CD4-positive, alpha-beta T cell treated with Interleukin-4 for 1 hour (primary cell): ENCODE measurements at places on chromosomes 1 and 21.
A peak's percentile ranks its signal among the peaks of the same experiment; 100 is the strongest.

DNA sequence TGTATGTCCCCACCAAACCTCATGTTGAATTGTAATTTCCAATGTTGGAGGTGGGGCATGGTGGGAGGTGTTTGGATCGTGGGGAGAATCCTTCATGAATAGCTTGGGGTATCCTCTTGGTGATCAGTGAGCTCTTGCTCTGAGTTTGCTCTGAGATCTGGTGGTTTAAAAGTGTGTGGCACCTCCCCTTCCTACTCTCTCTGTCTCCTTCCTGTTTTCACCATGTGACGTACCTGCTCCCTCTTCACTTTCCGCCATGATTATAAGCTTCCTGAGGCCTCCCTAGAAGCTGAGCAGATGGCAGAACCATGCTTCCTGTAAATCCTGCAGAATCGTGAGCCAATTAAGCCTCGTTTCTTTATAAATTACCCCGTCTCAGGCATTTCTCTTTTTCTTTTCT is 40.0 kb upstream of the OSBPL9 start:
- DNase-seq, result no peak

DNA sequence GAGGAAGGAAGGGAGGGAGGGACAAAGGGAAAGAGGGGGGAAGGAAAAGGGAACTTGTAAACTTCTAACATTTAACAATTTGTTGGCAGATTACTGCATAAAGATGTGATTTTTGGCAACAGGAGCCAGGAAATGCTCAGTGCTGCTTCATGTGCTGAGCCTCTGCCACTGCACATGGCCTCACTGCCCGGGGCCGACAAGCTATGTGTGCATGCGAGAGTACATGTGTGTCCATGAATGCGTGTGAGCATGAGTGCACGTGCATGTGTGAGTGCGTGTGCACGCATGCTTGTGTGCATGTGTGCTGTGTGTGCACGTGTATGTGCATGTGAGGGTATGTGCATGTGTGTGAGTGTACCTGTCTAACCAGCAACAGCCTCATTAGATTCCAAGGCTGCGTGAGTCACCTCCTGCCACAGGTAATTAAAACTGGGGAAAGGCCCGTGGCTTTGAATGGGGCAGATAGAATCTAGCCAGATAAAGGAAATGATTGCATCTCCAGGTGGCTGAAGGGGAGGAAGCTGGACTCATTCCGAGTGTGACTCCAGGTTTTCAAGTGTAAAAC is 41.4 kb upstream of the TSPEAR start:
- no peak for DNase-seq

GRCh38 chr1:33010932-33011731 is 25.6 kb downstream of the AK2 start:
- no peak for DNase-seq

DNA sequence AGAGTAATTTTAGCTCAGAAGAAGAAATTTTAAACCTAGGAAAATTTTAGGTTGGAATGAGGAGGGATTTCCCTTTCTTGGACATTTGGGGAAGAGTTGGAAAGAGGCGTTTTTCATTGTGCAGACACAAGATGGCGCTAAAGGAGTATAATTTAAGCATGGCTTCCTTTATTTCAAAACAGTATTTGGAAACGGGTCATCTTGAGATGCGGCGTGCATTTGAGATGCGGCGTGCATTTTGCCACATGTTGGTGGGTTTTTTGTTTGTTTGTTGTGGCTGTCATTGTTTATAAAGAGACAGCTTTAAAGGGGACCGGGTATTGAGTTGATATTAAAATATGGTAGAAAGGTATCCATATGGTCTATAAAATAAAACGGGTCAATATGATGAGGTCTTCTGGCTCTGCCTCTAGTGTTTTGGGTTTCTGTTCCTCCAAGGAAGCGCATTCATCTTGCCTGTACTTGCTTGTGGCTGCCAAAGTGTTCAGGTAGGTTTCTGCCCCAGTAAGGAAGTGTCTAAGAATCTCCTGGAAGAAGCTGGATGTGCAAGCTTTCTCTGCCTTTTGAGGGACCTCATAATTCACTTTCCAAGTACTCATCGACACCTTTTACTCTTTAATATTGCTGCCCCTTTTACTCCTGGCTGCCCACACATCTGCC is 210.3 kb downstream of the SLC35F3 start:
- peak; percentile 33 for DNase-seq

DNA sequence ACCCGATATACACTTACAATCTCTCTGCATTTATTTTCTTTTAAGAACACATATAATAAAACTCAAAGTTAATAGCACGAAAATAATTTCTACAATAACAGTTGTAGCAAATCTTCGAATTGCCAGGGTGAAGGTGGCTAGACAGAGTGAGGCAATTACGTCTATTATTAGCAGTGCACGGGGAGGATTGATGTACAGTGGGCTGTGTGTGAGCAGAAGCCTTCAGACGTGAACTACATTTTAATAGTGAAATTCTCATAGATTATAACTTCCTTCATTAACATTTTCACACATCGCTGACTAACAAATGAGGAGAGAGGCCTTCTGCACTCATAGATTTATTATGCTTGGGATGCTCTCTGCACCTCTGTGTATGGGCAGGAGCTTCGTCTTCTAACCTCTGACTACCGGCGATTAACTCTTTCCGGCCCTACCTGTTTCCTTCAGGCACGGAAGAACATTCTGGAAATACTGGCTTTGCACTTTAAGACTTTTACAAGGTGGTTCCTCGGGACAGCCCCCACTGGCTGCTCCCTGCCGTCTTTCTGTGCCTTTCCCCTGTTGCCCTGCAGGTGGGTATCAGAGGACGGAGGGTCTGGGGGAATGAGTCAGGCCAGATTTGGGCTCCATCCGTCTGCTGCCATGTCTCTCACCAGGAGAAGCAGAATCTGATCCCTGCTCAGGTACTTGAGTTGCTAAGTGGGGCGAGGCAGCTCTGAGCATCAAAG is 200.5 kb downstream of the CAMTA1 start:
- DNase-seq, result no peak

DNA sequence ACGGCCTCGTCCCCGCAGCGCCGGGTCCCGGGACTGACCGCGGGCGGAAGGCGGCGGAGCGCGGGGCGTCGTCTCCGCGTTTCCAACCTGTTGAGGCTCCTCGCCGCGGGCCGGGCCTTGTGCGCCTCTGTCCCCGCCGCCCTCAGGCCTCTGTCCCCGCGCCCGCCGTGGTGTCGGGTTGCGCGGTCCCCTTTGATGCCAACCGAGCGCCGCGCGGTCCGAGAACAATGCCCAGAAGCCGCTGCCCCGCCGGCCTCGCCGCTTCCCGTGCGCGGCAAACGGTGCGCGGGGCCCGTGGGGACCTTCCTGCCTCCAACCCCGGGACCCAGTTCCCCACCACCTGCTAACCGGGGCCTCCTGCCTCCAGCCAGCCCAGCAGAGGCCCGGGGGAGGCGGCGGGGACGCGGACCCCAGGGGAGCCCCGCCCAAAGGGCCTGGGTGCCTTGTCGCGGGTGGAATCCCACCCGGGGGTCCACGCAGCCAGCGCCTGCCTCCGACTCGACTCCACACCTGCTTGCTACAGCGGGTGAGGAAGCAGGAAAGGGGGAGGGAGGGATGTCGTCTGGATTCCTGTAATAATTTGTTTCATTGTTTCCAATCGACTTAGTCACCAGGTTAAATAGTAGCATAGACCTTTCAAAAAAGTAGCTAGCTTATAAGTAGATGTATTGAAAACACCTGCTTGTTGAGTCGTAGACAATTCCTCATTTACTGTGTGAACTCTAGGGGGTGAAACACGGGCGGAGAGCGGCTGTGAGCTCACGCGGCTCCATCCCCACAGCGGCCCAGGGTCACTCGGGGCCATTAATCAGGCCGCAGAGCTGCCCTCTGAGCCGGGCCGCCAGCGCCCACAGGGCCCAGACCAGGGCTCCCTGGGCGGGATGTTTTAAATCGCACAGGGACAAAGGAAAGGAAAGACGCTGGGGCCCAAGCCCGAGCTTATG is 1.1 kb downstream of the COL18A1 start:
- no peak for DNase-seq

DNA sequence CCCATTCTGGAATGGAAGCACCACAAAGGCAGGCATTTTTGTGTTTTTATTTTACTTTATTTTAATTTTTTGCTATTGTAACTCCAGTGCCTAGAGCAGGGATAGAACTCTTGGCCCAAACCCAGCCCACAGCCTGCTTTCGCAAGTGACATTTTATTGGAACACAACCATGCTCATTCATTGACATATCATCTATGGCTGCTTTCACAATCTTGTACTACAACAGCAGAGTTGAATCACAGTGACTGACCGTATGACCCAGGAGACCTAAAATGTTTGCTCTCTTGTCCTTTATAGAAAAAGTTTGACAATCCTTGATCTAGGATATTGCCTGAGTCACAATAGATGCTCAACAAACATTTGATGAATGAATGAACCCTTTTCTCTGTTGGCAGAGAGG is 83.9 kb upstream of the ATP1A1 start:
- no peak for DNase-seq

- DNase-seq, result no peak
Measured at GRCh38 chr21:42799516-42799915, 79.8 kb downstream of the WDR4 start.

GRCh38 chr1:88191917-88192316 is 492.2 kb upstream of the PKN2 start:
- no peak for DNase-seq

DNA sequence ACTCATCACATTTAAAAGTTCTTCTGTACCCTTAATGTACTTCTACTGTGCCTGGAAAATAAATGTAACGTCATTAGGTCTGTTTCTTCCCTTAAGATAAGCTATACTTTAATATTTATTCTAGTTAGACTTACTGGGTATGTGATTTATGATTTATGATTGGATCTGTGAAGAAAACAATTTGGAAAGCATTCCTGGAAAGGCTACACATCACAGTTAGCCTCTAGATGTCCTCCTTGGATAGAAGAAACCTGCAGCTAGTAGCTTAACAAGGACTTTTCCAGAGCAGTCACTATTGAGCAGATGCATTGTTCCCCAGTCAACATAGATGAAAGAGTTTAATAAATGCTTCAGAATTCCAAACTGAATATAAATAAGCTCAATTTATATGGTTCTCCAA is 22.2 kb upstream of the ABL2 start:
- peak; percentile 38 for DNase-seq

GRCh38 chr1:88961081-88961480 is 31.3 kb downstream of the KYAT3 start:
- DNase-seq, result no peak

DNA sequence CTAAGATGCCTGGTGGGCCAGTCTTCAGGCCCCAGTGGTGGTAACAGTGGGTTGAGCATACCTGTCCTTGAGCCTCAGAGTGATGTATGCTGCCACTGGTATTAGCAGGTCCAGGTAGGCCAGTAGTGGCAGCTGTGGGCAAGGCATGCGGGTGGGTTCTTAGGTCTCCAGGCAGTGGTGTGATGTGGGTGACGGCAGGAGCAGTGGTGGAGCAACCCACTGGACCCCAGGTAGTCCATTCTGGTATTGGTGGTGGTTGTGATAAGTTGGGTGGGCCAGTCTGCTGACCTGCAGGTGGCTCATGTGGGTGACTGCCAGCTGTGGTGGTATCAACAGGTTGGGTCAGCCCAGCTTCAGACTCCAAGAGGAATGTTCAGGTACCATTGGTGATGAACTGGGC is 165.0 kb upstream of the GORAB start:
- no peak for DNase-seq

- DNase-seq, result no peak
Measured at GRCh38 chr21:31530364-31530763, 129.1 kb upstream of the SOD1 start.
